Stimulated activated CD8-positive, alpha-beta memory T cell treated with anti-CD3 and anti-CD28 coated beads, Interleukin-4, amount 100 ng/mL, for 4 hours (primary cell): ENCODE measurements at places on chromosomes 13 and 19.

DNA sequence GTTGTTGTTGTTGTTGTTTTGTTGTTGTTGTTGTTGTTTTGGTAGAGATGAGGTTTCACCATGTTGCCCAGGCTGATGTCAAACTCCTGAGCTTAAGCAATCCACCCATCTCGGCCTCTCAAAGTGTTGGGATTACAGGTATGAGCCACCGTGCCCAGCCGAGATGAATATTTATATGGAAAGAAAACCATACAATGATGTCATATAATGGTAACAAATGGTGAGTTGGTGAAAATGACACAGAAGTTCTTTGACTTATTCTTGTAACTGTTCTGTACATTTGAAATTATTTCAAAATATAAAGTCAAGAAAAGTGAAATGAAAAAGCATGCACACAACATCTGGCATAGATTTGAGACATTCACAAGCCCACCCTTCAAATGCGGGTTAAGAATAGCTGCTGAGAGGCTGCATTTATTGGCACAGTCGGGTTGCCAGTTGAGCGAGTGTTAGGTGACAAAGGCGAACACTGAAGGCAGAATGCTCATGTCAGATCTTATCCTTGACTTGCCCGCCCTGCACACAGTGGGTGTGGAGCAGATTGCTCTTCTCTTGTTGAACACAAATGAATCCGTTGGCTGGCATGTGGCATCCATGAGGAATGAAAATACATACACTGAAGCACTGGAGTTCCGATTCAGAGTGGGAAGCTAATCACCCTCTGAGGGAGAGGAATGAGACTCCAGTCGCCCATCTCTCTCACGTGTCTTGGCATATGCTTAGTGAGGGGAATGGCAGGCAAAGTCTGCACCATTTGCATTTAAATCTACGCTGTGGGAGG lies 15.8 kb upstream of the UBE2S start:
- DNase-seq, result no peak

DNA sequence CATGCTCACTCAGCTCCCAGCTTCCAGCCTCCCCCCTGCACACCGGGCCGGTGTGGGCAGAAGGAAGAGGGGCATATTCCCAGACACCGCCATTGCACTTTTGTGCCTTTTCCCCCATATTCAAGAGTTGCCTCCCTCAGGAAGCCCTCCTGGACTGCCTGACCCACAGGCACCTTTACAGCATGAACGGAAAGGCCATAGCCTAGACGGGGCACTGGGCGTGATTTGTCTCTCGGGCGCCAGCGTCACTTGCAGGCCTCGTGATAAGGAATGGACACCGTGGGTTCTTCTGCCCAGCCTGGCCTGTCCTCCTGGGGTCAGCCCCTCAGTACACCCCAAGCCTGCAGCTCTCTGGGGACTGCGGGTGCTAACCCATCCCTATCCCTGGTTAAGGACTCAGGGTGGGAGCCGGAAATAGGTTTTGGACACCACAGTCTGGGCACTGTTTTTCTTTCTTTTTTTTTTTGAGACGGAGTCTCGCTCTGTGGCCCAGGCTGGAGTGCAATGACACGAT lies 933 bp upstream of the UQCR11 start:
- no peak for DNase-seq

DNA sequence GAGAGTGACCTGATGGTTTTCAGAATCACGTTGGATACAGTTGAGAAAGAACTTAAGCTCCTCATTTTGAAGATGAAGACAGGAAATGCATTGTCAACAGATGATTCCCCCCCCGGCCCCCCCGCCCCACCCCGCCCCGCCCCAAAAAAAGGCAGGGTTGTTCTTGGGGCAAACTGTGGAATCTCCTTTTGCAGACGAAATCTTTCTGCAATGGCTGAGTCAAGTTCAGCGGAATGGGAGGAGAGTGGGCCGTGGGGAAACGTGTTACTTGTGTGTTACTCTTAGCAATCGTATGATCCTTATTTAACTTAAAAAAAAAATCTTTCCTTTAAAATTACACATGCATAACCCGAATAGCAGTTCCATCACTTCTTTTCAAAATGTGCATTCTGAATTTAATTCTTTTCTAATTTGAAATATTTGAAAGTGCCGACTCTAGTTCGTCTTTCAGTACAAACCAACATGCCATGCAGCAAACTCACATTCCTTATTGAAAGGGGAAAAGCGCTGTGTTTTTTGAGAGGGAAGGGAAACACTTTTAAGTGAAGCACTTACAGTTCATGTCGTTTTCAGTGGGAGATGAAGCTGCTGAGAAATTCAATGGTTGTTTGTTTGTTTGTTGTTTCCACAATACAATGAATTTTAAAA lies 348.5 kb upstream of the ARGLU1 start:
- no peak for DNase-seq

- DNase-seq, result peak; percentile 24
Observed at GRCh38 chr19:51016798-51017683, 2.5 kb downstream of the KLK10 start.

- no peak for DNase-seq
Observed at GRCh38 chr19:19595171-19595701, 23.3 kb downstream of the PBX4 start.

- no peak for DNase-seq
Observed at GRCh38 chr13:58865286-58865685, 1233.7 kb downstream of the PCDH17 start.

DNA sequence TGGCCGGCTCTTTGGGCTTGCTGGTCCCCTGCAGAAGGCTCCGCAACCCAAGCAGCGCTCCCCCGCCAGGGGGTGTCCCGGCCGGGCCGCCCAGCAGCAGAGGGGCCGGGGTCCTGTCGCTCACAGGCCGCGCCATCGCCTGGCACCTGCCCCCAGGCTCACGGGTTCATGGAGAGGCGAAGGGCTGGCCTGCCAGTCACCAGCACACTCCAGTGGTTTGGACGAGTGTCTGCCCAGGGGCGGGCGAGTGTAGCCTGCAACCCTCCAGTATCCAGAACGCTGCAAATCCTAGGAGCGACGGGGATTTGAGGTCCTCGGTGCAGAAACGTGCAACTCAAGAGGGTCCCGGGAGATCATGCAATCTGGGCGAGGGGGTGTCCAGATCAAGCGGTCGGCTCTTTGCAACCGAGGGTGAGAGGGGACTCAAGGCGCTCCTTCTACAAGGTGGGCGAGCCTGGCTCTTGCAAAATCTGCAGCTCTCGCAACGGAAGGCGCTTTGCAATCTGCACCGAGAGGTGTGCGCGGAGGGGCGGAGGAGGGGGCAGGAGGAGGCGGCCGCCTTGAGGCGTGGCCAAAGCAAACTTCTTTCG lies at the start of gene DBP:
TSS of gene DBP (minus strand) at position 521 of the 590 bp plus-strand sequence. CDS start at position 136, 385 bp downstream.
- no peak for DNase-seq

DNA sequence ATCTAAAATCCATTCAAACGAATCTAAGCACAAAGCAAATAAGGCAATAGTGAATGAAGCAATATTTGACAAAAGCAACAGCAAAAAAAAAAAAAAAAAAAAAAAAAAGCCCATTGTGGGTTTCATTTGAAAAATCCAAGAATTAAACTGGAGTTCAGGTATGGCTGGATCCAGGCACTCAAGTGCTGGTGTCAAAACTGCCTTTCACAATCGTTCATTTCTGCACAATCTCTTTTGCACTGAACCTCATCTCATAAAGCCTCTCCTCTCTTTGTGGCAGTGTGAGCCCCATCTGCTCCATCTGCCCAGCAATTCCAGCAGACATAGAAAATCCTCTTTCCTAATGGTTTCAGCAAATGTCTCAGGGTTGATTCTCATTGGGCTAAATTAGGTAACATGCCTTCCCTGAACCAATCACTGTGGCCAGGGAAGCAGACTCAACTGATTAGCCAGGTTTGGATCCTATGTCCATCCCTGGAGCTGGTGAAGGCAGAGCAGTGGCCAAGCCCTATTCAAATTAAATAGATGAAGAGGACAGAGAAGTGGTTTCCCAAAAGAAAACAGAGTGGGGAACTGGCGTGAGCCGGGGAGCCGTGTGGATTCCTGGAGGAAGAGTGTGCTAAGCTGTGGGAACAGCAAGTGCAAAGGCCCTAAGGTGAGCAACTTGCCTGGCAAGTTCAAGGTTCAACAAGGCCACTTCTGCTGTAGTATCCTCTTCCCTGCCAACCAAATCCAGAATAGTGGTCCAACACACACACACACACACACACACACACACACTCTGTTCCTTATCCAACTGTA lies 1.2 kb upstream of the HIF3A start:
- no peak for DNase-seq

DNA sequence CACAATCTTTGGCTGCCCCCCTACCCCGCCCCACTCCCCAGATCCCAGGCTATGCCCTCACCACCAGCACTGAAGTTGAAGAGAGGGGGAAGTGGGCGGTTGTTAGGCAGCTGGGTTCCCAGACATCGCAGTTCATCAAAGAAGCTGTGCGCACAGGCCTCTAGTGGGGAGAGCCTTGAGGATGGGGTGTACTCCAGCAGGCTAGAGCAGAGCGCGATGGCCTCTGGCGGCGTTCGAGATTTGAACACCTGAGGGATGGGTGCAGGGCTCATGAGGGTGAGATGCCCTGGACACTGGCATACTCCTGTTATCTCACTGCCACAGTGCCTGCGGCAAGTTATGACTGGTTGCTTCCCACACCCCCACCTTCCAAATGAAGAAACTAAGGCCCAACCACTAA lies 10.0 kb downstream of the GSK3A start:
- no peak for DNase-seq

DNA sequence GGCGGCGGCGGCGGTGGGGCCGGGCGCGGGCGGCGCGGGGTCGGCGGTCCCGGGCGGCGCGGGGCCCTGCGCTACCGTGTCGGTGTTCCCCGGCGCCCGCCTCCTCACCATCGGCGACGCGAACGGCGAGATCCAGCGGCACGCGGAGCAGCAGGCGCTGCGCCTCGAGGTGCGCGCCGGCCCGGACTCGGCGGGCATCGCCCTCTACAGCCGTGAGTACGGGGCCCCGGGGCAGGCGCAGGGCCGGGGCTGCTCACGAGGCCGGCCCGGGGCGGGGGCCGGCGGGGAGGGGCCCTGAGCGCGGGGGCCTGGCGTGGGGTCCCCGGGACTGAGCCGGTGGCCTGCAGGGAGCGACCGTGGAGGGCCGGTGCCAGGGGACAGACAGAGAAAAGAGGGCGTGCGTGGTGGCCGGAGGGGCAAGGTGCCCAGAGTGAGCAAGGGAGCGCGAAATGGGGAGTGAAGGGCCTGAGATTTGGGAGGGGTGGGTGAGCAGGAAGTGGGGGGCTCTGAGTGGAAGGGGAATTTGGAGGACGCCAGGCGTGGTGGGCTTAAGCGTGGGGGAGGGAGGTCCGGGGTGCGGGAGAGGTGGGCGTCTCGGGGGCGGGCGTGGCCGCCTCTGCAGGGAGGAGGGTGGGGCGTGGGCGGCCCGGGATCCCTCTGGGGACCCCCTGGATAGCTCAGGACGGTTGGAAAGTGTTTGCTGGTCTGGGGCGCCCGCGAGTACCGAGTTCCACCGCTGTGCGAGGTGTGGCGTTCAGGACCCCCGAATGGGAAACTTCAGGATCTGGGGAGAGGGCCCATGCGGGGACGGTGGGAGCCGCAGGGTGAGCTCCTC lies 575 bp downstream of the CARM1 start:
- no peak for DNase-seq

DNA sequence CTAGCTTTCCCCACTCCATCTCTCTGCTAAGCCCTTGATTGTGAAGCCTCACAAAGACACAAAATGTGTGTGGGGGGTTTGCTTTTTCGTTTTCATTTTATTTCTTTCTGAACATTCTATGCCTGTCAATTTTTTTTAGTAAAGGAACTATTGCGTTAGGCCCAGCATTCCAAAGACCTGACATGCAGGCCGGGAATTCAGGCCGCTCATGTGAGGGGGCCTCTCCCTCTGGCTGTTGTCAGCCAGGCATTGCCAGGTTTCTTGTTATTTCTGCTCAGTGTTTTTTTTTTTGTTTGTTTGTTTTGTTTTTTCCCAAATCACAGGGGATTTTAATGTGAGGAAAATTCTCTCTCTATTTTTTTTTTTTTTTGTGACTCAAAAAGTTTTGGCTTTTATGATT lies 10.3 kb upstream of the MEDAG start:
- DNase-seq, result no peak

- DNase-seq, result no peak
Observed at GRCh38 chr13:108961542-108962125, 332.2 kb downstream of the MYO16 start.

DNA sequence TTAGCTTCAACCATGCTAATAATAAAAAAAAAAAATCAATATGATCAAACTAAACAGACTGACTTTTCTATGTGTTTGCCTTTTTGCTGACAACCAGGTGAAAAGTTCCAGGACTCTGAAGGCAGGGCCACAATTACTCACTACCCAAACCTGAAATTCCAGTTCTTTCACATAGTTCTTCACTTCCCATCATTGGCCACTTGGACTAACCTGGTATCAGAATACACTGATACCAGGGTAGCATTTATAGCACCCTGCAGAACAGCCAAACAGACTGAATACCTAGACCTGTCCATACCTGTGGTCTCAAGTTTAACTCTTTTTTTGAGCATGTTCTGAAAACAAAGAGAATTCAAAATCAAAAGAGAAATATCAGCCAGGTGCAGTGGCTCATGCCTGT lies 25.1 kb downstream of the ELF1 start:
- DNase-seq, result no peak

DNA sequence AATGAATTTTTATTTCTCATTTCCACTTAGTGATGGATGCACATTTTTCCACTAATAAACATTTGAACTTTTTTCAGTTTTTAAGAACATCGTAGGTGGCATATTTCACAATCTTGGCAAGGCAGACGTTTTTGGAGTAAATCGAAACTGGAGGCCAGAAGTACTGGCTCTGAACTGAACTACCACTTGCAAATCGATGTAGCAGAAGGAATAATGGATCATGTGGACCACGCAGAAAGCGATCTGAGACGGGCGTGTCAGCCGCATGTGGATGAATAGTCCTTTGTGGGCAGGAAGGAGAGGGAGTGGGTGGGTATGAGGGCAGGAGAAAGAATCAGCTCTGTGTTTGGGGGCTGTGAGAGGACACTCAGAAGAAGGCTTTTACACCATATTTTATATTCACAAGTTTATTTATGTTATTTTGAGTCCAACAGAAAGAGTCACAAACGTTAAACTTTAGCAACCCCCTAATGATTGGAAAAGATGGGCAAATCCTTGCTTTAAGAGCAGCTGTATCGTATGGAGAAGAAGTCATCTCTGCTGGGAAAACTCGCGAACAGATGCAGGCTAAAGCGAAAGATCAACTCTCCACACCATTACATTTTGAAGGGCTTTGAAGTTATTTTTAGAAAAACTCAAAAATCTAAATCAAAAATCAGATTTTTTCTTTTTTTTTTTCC lies 90.5 kb downstream of the COL4A2 start:
- DNase-seq, result no peak

GRCh38 chr13:110154410-110154933 lies 152.5 kb downstream of the COL4A1 start:
- no peak for DNase-seq

DNA sequence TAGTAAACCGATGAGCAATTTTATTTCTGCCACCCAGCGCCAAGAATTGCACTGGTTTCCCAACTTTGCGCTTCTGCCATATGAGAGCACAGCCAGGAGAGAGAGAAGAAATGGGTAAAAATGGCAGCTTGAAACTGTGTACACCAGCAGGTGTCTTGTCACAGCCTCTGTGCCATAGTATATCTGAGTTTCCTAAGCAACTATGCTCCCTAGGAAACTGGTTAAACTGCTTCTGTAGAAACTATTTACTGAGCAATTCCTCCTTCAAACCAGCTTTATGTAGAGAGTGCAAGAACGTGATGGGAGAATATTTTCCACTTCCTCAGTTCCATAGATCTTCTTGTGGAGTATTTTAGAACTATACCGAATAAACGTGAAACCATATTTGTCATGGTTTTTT lies 1361.3 kb downstream of the PCDH9 start:
- no peak for DNase-seq
